NCI-H1694 (cell line): ENCODE measurements at places on chromosomes 3 and 15.

DNA sequence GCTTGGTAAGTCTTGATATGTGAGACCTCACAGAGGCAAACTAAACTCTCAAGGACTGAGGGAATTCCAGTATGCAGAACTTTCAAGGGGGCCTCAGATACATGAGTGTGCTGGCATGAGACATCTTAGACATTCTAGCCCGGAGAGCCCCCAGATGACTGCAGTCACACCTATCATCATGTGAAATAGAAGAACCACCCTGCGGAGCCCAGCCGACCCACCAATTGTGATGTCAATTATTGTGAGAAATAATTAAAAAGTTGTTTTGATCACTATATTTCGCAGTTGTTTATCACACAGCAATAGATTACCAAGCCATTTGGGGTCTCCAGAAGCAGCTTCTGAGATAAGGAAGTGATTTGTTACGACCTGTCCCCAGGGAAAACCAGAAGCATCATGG is 55.3 kb upstream of the CD47 start:
- no peak for DNase-seq

DNA sequence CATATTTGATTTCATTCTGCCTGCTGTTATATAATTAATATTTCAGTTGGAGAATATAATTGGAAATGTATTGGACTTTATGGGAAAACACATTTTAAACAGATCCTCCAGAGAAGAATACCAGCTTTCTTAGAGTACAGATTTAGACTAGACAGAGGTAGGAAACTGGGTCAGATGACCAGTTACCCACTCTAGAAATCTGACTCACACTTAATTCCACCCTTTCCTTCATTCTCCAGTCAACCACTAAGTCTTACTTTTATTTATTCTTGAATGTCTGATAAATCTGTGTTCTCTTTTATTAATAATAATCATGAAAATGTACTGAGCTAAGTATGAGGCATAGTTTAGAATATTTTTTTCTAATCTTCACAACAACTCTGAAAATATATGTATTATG is 110.7 kb downstream of the LRRC49 start:
- DNase-seq = no peak

DNA sequence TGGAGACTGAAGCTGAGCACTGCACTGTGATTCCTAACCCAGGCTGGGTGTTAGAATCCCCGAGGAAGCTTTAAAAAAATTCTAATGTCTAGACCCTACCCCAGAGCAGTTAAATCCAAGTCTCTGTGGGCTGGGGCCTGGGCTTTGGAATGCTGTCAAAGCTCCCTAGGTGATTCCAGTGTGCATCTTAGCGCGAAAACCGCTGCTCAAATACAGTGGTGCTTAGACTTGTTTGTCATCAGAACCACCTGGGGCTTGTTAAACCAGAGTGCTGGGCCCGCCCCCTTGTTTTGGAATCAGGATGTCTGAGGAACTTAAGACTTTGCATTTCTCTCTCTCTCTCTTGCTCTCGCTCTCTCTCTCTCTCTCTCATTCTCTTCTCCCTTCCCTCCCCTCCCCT is 20.7 kb downstream of the RHCG start:
- no peak for DNase-seq

GRCh38 chr15:52117549-52117948 is 5.0 kb upstream of the BCL2L10 start:
- DNase-seq = no peak

- DNase-seq = no peak
Measured at GRCh38 chr15:31193291-31193690, 91.8 kb upstream of the TRPM1 start.

- DNase-seq = no peak
Measured at GRCh38 chr15:63532307-63532744, 27.9 kb downstream of the USP3 start.

GRCh38 chr3:178880274-178880673 is 191.3 kb downstream of the ZMAT3 start:
- no peak for DNase-seq

DNA sequence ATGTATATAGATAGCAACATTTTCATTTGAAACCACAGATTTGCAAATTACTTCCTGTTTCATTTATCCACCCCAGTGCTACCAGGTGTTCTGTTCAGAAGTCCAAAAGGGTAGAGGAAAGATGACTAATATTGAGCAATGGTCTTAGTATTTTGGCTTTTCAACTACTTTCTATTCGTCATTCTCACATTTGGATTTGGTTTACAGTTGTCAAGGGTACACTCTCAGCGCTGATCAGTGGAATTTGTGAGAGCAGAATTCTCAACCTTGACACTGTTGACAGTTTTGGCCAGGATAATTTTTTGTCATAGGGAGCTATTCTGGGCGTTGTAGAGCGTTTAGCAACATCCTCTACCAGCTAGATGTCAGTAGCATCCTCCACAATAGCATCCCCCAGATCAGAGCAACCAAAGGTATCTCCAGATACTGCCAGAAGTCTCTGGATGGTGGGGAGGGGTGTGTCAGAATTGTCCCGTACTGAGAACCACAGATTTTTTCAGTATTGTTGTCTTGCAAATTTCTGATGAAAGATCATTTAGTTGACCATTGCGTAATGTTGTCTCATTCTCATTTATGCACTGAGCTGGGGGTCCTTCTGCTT is 4.2 kb downstream of the HMCES start:
- DNase-seq = no peak

- no peak for DNase-seq
Measured at GRCh38 chr15:54803134-54803808, 393.5 kb downstream of the RSL24D1 start.

- no peak for DNase-seq
Measured at GRCh38 chr15:83905556-83906273, 251.8 kb downstream of the ADAMTSL3 start.

DNA sequence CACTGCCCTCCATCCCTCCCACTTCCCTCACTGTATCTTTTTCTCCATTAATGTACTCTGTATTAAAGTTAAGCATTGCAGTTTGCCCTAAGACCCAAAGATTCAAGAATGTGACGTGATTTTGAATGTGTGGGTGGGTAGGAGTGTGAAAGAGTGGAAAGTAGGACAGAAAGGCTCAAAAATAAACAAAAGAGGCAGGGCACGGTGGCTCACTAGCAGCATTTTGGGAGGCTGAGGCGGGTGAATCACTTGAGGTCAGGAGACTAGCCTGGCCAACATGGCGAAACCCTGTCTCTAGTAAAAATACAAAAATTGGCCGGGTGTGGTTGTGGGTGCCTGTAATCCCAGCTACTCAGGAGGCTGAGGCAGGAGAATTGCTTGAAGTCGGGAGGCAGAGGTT is 18.4 kb downstream of the TFRC start:
- no peak for DNase-seq

- DNase-seq = no peak
Measured at GRCh38 chr3:154844863-154845262, 235.3 kb upstream of the MME start.

DNA sequence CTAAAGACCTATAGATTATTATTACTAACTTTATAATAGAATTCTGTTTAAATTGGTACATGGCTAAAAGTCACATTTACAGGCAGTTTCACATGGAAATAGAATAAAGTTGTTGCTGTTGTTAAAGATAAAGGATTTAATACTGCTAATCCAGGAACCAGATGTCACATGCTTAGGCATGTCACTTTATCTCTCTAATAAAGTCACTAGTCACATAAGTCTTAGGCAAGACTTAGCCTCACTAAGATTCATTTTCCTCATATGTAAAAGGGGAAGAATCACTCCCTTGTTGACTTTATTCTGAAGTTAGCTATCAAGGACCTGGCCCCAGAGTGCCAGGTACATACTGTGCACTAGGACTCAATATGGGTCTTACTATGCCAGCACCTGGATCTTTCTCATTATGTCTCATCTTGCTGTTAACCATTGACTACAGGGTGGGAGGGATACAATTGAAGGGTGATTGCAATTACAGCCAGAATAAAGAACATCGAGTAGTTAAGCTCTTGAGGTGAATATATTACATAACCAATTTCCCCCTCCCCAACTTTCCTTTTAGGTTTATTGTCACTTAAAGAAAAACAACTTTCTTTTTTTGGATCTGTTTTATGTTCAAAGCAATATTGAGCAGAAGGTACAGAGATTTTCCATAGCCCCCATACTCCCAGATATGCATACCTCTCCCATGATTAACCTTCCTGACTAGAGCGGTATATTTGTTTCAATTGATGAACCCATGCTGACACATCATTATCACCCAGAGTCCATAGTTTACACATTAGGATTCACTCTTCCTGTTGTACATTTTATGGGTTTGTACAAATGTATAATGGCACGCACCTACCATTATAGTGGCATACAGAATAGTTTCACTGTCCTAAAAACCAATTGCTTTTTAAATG is 36.6 kb downstream of the LNP1 start:
- DNase-seq = no peak
